ENCODE measurements at places on chromosomes 2 and 18.

DNA sequence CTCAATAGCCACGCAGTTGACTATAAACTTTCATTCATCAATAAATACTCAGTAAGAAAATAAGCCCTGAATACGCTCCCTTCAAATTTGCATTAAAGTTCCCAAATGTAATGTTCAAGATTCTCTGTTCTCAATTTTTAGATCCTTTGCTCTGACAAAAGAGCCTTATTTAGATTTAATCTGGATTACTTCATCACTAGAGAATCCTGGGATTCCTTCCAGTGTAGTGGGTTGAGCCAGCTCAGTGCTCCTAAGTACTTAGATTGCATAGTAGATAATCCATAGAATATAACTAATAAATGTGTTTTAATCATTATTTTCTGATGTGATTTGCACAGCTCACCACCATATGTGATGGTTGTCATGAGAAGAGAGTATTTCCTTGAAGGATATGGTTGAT, 1286.2 kb downstream of the SUCLG1 start:
- DNase-seq, result no peak

DNA sequence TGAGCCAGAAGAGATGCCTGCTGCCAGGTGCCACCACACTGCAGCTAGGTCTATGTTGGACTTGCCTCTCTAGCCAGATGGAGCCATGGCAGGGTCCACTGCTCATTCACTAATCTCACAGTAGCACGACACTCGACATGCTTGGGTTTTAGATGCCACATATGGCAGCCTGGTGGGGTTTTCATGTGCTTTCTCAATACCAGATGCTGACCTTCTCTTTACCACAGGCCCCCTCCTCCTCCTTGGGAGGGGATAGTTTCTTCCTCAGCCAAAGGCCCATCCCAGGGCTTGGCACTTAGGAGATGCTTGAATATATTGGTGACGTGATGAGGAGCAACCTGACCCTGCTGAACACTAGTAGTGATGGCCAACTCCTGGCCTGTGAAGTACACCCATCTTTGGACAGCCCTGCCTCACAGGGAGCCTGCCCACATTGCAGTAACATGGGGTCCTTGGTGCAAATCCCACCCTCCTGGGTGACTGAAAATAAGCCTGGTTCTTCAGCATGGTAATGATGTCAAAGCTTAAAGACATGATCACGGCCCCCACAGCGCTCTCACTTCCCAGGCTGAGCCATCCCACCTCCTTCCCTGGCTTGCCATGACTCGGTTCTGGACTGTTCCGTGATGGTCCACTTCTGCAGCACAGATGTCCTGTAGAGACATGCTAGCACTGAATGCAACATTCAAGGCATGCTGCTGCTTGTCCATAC, 227.5 kb downstream of the SH3RF3 start:
- DNase-seq, result no peak

- no peak for DNase-seq
Observed at GRCh38 chr2:85788603-85789002, 34.8 kb downstream of the ATOH8 start.

DNA sequence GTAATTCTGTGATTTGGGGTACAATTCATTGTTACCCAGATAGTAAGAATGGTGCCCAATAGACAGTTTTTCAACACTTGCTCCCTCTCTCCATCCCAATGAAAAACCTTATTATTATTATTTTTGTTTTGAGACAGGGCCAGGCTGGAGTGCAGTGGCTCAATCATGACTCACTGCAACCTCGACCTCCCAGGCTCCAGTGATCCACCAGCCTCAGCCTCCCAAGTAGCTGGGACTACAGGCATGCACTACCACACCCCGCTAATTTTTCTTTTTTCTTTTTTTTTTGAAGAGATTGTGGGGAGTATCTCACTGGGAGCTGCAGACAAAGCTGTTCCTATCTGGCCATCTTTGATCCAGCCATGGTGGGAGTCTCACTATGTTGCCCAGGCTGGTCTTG, 7.2 kb downstream of the TGFA start:
- no peak for DNase-seq

DNA sequence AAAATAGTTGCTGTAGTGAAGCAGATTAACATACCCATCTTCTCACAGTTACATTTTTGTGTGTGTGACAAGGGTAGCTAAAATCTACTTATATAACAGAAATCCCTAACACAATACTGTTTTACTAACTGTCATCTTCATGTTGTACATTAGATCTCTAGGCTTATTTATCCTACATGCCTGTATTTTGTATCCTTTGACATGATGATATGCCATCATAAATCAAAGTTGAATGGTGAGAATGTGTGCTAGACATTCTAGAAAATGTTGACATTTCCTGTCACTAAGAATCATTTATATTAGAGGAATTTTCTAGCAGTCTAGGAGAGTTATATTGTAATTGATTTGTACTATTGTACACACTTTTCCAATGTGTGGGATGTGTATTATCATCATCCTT, 21.5 kb upstream of the CALCRL start:
- no peak for DNase-seq

- DNase-seq, result no peak
Observed at GRCh38 chr2:241818229-241818942, 9.4 kb downstream of the NEU4 start.

- no peak for DNase-seq
Observed at GRCh38 chr2:162126527-162126926, 25.5 kb downstream of the GCG start.

- no peak for DNase-seq
Observed at GRCh38 chr2:166449439-166449838, 44.6 kb downstream of the SCN7A start.

GRCh38 chr2:11761259-11761658, 14.8 kb downstream of the LPIN1 start:
- no peak for DNase-seq

DNA sequence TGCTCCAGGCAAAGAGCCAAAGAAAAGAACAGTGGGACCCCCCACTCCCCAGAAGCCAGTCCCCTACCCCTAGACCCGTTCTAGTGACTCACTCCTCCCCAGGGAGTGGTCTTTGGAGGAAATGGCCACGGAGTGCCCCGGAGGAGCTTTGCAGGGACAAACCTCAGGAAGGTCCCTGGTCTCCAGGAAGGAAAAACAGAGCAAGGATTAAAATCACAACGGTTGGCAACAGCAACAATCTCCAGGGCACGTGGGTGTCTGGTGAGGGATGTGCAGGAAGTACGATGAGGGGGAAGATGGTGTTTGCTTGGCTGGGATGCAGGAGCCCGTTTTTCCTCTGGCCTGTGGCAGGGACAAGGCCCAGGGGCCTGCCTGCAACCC, 135.0 kb downstream of the SMAD2 start:
- DNase-seq, result no peak

DNA sequence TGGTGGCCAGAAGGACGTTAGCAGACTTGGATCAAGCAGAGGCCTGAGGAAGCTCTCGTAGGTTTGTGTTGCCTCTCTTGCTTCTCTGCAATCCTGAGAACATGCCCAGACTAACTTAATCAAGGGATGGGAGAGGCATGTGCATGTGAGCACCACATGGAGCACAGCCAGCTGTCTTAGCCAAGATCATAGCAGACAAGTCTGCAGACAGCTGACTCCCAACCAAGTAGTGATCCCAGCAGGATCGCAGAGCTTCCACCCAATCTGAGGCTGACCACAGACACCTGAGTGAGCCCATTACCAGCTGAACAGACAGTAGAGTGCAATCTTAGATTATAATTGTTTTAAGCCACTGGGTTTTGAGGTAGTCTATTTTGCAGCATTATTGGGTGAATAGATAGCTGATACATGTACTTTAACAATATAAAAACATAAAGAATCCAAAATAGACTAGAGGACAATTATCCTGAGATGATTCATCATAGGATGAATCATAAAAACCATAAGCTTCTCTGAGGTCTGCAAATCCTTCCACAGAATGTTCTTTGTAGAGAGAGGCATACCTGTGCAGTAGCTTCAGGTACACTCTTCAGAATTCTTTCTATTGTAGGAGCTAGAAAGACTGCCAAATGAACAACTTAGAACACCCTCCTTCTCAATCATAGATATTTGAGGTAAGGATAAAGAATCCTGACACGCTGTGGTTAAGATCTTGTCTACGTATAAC, 25.2 kb upstream of the FAM110C start:
- no peak for DNase-seq

- DNase-seq, result no peak
Observed at GRCh38 chr2:230921806-230922595, 3.0 kb downstream of the GPR55 start.

DNA sequence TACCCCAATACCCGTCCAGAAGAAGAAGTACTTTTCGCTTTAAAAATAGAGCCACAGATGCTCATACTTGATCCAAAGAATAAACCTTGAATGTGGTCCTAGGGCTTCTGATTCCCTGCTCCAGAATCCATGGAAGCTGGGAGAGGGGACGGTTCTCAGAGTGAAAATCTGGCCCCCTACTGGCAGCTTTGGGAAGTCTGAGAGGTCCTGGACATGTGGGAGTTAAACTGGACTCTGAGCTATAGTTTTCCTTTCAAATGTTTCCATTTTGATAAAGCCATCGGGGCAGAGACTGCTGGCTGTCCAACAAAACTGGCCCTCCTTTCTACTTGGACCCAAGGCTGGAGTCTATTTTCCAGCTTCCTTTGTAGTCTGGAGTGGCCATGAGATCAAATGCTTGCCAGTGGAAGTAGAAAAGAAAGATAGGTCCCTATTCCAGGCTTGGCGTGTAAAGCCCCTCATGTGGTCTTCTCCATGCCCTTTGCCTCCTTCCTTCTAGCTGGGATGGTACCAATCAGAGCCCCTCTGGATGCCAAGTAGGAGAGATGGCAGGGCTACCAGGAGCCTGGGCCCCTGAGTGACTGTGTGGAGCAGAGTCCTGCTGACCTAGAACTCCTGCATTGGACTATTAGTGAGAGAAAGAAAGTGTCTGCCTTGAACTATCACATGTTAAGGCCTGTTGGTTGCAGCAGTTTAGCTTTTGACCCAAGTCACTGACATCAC, 37.7 kb upstream of the TBC1D8 start:
- DNase-seq, result no peak

DNA sequence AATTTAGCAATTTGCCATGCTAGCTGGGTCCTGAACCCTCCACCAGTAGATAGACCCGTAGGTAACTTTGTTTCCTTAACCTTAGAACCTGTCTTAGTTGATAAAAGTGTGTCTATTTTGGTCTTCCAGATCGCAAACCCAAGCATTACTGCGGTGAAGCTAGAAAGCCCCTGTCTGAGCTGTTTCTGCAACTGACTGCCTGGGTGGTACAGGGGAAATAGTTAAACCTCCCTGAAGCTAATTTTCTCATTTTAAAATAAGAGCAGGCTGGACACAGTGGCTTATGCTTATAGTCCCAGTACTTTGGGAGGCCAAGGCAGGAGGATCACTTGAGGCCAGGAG, 101.7 kb upstream of the MSH2 start:
- DNase-seq, result no peak

DNA sequence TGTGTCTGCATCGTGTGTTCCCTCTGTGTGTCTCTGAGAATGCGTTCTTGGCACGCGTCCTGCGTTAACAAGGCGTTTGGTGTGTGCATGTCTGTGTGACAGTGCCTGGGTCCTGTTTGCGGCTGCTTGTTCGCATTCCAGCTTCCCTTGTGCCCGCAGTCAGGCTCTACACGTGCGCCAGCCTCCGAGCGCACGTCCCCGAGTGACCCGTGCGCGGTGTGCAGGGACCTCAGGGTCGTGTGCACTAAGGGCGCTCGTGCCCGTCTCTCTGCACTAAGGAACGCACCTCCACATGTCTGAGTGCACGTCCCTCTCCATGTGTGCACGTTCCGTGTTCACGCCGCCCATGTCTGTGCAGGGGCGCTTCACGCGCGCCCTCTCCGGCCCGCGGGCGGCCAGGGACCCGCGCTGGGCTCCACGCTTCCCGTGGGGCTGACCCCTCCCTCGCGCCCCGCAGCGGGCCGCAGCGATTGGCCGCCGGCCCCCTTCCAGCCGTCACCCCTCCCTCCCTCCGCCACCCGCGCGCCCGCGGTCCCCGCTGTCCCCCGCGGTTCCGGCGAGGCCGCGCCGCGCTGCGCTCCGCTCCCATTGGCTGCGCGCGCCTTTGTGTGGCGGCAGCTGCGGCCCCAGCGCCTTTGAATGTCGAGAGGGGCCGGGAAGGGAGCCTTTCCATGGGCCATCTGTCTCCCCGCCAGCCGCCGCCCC, 229.4 kb downstream of the HAUS1 start:
- no peak for DNase-seq

DNA sequence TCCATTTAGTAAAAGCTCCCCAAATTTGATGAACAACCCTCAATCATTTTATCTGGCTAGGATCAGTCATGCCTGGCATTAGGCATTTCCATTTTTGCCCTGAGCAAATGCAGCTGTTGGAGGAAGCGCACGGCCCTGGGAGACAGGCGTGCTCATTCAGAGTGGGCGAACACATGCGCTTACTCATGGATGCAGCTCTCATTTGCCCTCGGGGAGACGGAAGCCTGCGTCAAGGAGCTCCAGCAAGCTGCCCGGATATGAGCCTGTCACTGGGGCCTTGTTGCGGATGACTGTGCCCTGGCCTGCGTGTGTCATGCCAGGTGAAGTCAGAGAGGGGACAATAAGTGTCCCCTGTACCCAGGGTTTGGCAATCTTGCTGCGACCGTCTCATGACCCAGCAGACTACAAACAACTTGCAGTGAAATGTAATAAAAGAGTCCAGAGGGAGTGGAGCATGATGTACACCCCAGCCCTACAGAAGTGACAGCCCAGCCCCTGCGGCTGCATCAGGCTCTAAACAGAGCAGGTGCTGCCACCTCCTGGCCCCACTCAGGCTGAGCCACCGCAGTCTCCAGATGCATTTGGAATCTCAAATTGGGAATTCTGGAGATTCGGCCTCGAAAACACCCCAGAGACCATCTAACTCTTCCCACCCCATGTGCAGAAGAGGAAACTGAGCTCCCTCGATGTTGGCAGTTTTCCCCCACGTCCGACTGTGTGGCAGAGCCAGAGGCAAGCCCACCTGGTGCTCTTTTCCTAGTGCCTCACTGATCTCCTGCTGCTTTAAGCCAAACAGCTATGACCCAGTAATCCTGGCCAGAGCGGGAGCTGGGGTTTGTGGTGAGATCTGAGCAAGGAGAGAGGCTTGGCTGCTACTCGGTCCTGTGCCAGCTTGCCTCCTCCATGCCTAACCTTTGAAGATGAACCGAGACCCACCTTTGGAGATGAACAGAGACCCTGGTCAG, 105.0 kb upstream of the ALK start:
- no peak for DNase-seq

Measured in GM18507 (cell line).